ENCODE measurements at places on chromosomes 13 and 19. TPM values are rescaled to one million over a fixed set of nuclear protein-coding genes. Genes with fewer than 3 reads are reported as not detected.
A peak's percentile ranks its signal among the peaks of the same experiment; 100 is the strongest.

Gene PROZ
- total RNA-seq: not detected

Gene KASH5
- 3.3 TPM for total RNA-seq

- no peak for DNase-seq
Measured at GRCh38 chr13:51822106-51822815, 18.3 kb upstream of the DHRS12 start.

DNA sequence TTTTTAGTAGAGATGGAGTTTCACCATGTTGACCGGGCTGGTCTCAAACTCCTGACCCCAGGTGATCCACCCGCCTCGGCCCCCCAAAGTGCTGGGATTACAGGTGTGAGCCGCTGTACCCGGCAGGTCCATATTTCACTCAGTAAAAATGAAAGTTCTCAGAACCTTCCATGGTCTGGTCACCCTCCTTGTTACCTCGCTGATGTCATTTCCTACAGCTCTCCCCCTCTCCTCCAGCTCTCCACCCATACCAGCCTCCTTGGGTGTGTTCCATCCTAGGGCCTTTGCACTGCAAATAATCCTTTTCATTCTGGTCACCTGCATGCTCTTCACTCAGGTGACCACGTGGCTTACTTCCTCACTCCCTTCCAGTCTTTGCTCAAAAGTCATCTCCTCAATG, 78.2 kb upstream of the TNFSF11 start:
- DNase-seq: no peak

- DNase-seq: no peak
Measured at GRCh38 chr19:11116507-11116906, 27.2 kb downstream of the LDLR start.

- no peak for DNase-seq
Measured at GRCh38 chr19:1715540-1715939, 37.8 kb upstream of the ONECUT3 start.

DNA sequence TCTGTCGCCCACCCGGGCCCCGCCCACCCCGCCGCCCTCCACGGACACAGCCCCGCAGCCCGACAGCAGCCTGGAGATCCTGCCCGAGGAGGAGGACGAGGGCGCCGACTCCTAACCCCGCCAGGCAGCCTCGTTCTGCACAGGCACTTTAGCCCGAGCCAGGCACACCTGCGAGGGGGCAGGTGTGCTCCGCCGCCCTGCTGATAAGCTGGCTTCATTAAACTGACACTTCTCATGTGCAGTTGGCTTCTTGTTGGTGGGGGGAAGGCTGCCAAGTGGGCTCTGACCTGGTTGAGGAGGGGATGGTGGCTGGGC, 8.2 kb downstream of the IL4I1 start:
- DNase-seq: peak; percentile 23

GRCh38 chr19:30214651-30215051, 157.5 kb upstream of the ZNF536 start:
- no peak for DNase-seq

GRCh38 chr19:33673258-33673875, 51.6 kb downstream of the CHST8 start:
- DNase-seq: no peak

GRCh38 chr19:48716562-48717291, 2.8 kb downstream of the MAMSTR start:
- no peak for DNase-seq
